ENCODE measurements at places on chromosomes 12 and 14.

- no peak for DNase-seq
Observed at GRCh38 chr12:66851134-66851533, 172.3 kb upstream of the GRIP1 start.

DNA sequence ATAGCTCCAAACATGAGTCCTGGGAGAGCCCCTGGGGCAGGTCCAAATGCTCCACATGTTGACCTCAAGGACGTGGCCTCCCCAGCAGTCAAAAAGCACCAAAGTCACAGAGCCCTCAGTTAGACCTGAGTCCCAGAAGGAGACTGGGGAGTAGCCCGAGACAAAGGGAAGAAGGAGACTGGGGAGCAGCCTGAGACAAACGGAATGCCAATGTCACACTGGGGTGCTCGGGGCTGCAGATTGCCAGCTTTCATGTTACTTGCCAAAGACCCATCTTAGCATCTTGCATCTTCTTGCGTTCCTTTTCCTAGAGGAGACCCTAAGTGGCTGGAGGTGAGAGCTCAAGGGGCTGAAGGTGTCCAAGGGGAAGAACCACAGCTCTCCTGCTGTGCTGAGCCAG lies 14.9 kb downstream of the PLEKHD1 start:
- no peak for DNase-seq

- no peak for DNase-seq
Observed at GRCh38 chr12:53500142-53500775, 824 bp upstream of the TARBP2 start.

DNA sequence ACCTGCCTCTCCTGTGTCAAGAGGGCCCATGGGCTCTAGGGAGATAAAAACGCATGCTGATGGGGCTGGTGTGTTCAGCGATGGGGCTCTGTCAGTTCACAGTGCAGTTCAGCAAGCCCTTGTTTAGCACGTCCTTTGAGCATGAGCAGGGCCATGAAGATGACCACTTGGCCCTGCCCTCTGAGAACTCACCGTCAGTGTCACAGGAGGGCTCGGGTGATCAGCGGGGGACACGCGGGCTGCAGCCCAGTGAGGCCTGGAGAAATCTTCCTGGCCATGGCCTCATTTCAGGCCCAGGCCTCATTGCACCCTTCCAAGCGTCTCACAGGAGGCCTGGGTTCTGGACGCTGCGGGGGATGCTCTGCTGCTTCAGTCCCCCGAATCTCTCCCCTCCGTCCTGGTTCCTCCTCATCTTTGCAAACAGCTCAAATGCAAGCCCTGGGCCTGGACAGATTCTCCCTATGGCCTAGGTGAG lies 181.6 kb downstream of the ADGRD1 start:
- DNase-seq = no peak

DNA sequence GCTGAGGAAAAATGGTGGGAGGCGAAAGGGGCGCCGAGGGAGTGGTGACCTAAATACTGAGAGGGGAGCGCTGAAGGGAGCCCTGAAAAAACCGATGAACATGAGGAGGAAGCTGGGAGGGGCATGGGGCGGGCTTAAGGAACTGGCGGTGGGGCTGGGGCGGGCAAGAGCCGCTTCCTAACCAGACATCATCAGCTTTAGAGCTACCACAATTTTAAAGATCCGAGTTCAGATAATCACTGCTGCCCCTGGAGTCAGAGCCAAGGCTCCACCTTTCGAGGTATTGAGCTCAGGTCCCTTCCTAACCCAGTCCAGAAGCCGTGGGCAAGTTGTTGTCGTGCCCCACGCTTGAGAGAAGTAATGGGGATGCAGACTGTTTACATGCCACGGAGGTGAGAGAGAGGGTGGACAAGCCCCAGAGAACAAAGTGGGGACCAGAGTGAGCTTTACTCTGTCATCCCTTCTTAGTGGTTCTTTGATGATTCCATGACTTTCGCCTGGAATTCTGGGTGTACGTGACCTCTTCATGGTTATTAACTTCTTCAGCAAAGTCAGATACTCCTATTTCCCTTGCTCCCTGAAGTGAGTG lies 393 bp downstream of the ORMDL2 start:
- DNase-seq = no peak

GRCh38 chr14:26199590-26200370 lies 398.1 kb downstream of the NOVA1 start:
- DNase-seq = no peak

DNA sequence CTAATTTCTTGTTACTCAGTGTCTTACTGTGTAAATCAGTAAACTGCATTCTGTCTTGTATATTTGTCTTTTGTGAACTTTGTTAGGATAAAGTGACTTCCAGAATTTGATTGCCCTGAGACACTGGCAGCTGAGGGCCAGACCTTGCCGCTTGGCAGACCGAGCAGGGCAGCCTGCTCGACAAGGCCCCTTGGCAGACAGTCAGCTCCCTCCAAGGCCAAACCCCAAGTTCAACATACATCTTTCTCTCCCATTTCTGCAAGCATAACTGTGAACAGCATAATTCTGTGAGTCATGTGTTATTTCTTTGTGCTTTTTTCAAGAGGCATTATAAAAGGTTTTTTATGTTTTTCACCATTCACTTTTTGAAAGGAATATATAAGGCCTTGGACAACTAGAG lies 39.2 kb upstream of the BMAL2 start:
- DNase-seq = no peak

GRCh38 chr12:13074396-13075117 lies 28.9 kb downstream of the GSG1 start:
- DNase-seq = no peak

GRCh38 chr14:105146976-105147635 lies 21.5 kb downstream of the JAG2 start:
- DNase-seq = no peak

DNA sequence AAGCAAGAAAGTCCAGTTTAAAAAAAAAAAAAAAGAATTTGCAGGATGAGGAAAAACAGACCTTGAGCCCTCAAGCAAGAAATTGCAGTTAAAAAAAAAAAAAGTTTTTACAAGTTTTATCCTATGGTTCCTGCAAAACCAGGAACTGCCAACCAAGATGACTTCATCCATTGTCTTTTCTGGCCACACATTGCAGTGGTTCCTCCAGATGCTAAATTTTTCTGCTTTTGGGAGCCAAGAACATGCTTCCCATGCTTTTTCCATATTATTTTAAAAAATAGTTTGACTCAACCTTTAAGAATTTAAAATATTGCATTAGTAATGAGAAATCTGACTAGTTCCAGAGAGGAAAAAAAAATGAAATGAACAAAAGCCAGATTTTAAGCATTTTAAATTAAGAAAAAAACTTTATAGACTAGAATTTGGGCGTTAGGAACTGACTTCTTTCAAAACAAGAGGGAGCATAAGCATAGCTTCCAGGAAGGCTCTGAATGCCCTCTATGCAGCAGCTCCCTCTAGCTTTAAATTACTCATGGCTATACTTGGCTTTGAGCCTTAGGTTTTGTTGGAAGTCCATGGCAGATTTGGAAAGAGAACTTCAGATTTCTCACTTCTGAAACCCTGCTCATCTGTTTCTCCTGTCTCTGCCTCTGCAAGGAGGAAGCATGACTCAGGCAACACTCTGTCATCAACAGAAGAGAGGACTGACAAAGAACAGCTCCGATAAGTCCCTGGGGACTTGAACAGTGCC lies 124.5 kb downstream of the GPR65 start:
- DNase-seq = no peak

GRCh38 chr14:22177870-22178269 lies 411.2 kb downstream of the DAD1 start:
- DNase-seq = no peak

GRCh38 chr12:28699029-28699428 lies 450.0 kb upstream of the FAR2 start:
- DNase-seq = no peak

DNA sequence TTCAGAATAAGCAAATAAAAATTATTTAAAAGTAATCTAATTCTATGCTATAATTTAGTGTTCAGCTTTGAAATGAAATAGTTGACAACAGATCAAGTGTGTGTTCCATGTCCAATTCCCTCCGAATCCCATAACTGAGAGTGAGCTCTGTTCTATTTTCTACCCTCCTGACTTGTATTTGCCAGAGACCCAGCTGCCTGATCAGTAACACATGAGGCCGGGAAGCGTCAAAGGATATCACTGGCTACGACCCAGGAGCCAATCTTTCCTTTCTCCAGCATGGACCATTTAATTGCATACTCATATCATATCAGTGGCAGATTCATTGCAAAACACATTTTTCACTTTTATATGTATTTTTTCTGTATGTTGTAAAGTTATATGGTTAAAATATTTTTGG lies 108.8 kb upstream of the TSPAN8 start:
- DNase-seq = no peak

DNA sequence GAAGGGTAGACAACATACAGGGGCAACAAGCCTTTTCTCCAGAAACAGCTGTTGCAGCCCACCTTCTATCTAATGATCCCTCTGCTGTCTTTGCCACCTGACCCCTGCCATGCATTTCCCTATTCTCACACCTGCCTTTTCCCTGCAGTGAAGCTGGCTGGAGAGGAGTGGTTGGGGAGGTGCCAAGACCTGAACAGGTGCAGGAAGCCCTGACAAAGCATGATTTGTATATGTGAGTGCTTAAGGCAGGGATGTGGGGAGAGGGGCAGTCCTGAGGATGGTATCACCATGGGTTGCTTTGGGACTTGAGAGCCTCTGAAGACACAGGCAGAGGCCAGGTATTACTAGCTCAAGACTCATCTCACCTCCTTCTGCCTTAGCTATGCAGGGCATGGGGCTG lies 2.9 kb upstream of the PFDN5 start:
- no peak for DNase-seq

DNA sequence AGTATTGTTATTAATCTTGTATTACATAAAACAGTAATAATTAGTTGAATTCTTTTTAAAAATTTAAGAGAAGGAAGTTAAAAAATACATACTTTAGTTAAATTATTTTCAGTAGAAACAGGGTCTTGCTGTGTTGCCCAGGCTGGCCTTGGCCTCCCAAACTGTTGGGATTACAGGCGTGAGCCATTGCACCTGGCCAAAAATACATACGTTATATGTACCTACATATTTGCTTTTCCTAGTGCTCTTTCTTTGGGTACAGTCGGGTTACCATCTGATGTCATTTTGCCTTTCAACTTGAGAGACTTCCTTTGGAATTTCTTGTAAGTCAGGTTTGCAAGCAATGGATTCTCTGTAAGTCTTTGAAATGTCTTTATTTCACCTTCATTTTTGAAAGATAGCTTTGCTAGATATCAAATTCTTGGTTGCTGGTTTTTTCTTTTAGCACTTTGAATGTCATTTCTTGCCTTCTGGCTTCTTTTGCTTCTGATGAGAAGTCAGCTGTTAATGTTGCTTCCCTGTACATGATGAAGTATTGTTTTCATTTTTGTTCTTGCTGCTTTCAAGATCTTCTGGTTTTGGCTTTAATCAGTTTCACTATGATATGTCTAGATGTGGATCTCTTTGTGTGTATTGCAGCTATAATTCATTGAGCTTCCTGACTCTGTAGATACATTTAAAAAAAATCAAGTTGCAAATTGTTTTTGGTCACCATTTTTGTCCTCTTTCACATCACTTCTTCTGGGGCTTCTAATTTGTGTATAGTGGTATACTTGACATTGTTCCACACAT lies 84.4 kb downstream of the SPATS2 start:
- DNase-seq = no peak

DNA sequence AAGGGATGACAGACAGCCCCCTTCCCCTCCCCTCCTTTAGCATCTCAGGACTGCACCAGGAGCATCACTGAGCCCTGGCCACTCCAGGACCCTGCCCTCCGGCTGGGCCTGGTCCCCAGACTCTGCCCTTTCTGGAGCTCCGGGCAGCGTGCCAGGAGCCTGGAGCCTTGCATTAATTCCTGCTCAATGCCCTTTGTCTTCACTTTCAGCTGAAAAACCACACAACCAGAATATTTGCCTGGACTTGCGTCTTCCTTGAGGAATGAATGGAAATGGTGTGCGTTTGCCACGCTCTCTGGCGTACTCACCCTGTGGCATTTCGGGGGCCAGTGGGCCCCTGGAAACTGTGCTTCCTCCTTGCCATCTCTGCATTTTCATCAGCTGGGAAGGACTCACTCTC lies 8.5 kb upstream of the RFLNA start:
- no peak for DNase-seq

GRCh38 chr12:124520907-124521306 lies 46.5 kb downstream of the NCOR2 start:
- DNase-seq = no peak

DNA sequence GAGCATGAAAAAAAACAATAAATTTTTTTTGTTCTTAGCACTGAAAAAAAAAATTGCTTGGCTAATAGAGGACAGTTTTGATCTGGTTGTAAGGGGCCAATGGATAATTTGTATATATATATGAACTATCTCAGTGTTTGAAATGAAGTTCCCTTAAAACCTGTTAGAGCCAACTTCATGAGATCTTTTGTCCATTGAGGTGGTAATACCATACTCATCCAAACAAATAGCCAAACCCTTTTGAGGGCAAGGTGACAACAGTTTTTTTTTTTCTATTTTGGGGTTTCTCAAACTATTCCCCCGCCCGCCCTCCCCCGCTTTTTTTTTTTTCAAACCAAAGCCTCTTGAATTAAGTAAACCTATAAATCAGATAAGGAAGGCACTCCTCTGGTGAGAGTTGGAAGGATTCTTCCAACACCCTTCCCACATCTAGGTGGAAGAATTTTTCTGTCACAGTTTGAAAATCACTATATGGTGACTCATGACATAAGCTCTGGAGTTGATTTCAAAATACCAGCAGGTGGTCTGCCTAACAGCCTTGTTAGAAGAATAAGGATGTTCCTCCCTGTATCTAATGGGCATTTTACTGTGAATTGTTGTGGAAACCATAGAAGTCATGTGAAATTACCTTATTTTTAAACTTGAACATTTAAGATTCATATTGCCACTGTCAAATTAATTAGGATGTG lies 10.2 kb downstream of the ARHGAP5 start:
- no peak for DNase-seq

DNA sequence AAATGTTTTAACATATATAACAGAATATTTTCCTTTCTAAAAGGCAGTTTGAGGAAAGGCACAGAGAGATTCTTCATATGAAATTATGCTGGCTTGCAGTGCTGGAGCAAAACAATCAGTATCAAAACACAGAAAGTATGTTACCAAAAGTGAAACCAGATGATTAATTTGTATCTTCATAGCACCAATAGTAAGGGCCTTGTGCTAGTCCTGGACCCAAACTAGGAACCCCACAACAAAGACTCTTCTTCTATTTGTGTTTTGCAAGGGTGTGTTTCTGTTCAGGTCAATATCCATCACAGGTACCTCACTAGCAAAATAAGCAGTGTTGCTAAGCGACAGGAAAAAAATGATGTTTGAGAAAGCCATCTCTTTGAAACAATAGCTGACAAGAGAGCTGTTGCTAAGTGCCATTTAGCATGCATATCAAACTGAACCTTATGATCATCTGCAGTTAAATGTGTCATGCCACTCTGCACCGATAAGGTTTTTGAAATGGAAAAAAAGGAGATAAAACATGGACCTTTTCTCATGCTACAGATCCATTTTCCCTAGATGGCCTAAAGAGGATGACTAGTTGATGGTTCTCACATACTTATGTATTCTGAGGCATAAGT lies 196.2 kb upstream of the ALG10 start:
- DNase-seq = no peak

GRCh38 chr12:93000026-93000425 lies 70.9 kb upstream of the EEA1 start:
- DNase-seq = no peak

- DNase-seq = no peak
Observed at GRCh38 chr12:79690142-79690637, 574 bp downstream of the PAWR start.

- DNase-seq = no peak
Observed at GRCh38 chr12:96190413-96191108, 3.6 kb upstream of the ELK3 start.
